Central memory CD8-positive, alpha-beta T cell (primary cell): ENCODE measurements at places on chromosomes 1 and 21.
A peak's percentile ranks its signal among the peaks of the same experiment; 100 is the strongest.

GRCh38 chr21:18646116-18646515 lies 242.5 kb upstream of the TMPRSS15 start:
- H3K4me1 ChIP-seq: no peaks in the 10 kb centered on the region
- no peak overlapping the region for H3K4me3 ChIP-seq
- no peak for DNase-seq
- no peaks in the 10 kb centered on the region for H3K36me3 ChIP-seq

DNA sequence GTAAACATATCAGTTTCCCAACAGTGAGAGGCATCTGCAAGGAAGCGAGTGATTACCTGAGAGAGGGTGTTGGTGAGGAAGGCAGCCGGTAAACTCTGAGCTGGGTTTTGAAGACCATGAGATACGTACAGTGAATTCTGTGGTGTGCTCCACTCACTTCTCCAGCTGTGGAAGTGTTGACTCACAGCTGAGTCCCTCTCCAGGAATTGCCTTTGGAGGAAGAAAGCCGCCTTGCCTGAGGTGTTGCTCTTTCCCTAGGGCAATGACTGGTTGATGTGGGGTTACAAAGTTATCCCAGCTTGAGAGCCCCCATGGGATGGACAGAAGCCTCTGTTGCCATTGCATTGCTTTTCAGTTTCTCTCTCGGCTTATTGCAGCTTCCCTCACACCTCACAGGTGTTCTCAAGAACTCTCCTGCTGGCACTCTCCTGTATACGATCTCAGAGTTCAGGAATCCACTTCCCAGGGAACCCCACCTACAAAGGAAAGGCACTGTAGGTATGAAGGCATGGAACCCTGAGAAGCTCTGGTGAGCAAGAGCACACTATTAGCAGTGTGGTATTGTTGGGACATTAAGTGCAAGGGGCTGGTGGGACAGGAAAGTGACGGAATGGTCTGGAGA lies 10.8 kb downstream of the NHLH1 start:
- H3K27ac ChIP-seq: no peak overlapping the region
- no peak for DNase-seq
- H3K36me3 ChIP-seq: peaks cover 4% of the 10 kb centered on the region
- H3K27me3 ChIP-seq: no peaks in the 10 kb centered on the region

DNA sequence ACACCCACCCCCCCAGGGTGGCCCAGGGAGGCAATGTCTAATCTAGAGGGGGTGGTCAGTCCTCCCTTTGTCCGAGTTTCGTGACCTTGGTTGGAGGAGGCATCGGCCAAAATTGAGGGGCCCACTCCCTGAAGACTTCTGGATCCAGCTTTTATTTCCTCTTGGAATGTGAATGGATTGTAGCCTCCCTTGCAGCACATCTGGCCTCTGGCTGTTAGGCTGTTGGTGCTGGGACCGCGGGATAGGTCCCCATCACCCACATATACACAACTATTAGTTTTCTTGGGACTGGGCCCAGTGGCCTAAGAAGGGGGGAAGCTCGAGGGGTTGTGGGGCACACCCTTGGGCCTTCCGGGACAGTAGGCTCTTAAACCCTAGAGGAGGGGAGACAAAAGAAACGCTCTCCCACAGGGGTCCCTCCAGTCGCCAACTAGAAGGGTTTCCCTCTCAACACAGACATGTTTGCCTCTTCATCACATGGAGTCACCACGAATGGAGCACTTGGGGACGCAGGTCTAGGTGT lies 2.5 kb downstream of the LHX4 start:
- H3K4me3 ChIP-seq: no peak overlapping the region
- H3K27me3 ChIP-seq: peaks cover 77% of the 10 kb centered on the region
- H3K36me3 ChIP-seq: peaks cover 4% of the 10 kb centered on the region
- H3K27ac ChIP-seq: no peak overlapping the region
- DNase-seq: no peak

DNA sequence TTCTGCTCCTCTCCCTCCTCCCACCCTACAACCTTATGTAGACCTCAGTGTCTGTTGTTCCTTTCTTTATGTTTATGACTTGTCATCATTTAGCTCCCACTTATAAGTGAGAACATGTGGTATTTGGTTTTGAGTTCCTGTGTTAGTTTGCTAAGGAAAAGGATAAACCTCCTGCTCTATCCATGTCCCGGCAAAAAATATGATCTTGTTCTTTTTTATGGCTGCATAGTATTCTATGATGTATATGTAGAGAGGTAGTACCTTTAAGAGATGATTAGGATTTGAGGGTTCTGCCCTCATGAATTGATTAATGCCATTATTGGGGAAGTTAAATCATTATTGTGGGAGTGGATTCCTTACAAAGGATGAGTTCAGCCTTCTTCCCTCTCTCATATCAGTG lies 41.8 kb downstream of the LRIF1 start:
- peaks cover 3% of the 10 kb centered on the region for H3K4me1 ChIP-seq
- peaks cover 4% of the 10 kb centered on the region for H3K36me3 ChIP-seq
- no peak overlapping the region for H3K27ac ChIP-seq
- H3K27me3 ChIP-seq: no peaks in the 10 kb centered on the region
- H3K4me3 ChIP-seq: no peak overlapping the region

- no peak overlapping the region for H3K4me3 ChIP-seq
- DNase-seq: no peak
- peaks cover 11% of the 10 kb centered on the region for H3K27me3 ChIP-seq
- no peak overlapping the region for H3K27ac ChIP-seq
Observed at GRCh38 chr1:64515427-64515826, 45.5 kb downstream of the CACHD1 start.

DNA sequence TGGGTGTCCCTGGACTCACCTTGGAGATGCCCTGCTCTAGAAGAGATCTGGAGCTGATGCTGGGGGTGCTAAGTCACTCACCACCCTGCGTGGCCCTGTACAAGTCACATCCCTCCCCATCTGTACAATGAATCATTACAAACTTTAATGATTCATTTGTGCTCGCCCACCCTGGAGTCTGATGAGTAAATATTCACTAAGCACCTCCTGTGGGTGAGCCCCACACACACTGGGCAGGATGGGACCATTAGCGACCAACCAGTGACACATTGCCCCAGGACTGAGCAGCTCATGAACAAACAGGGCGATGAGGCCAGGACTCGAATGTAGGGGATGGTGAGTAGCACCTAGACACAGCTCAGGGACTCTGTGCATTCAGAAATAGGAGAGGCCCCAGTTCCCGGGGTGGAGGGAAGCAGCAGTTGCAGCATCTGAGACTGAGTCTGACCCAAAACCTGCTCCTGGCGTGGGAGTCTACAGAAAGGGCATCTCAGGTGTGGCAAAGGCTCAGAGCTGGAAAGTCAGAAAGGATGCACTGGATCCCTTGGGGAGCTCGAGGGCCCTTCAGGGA lies 18.1 kb upstream of the PDZK1IP1 start:
- H3K36me3 ChIP-seq: no peaks in the 10 kb centered on the region
- peaks cover 56% of the 10 kb centered on the region for H3K27me3 ChIP-seq
- H3K4me1 ChIP-seq: no peaks in the 10 kb centered on the region
- H3K4me3 ChIP-seq: no peak overlapping the region

DNA sequence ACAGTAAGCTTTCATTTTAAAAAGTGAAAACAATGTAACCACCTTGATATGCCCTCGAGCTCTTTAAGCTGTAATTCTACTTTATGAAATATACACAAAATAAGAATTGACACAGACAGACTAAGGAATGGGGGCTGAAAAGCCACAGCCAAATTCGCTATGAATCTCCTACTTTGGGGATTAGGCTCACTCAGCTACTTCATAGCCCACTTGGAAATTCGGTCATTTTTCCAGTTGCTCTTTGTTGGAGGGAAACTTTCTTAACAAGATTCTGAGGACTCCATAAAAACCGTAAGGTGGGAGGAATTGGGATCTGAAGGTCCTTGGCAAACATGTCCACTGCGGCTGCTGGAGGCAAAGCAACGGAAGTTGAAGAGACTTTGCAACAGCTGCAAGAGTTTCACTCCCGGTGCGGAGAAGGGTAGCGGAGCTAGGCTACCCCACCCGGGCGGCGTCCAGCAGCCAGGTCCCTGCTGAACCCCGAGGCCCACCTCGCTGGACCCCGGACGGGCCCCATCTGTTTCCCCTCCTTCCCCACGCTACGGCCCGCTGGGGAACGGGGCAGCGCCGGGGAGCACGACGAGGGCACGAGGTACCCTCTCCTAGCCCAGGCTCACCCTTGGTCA lies 634 bp downstream of the MYCBP start:
- H3K27me3 ChIP-seq: no peaks in the 10 kb centered on the region
- H3K27ac ChIP-seq: peak overlapping the region; percentile 82
- peak overlapping the region; percentile 83 for H3K4me3 ChIP-seq
- H3K36me3 ChIP-seq: peaks cover 13% of the 10 kb centered on the region

DNA sequence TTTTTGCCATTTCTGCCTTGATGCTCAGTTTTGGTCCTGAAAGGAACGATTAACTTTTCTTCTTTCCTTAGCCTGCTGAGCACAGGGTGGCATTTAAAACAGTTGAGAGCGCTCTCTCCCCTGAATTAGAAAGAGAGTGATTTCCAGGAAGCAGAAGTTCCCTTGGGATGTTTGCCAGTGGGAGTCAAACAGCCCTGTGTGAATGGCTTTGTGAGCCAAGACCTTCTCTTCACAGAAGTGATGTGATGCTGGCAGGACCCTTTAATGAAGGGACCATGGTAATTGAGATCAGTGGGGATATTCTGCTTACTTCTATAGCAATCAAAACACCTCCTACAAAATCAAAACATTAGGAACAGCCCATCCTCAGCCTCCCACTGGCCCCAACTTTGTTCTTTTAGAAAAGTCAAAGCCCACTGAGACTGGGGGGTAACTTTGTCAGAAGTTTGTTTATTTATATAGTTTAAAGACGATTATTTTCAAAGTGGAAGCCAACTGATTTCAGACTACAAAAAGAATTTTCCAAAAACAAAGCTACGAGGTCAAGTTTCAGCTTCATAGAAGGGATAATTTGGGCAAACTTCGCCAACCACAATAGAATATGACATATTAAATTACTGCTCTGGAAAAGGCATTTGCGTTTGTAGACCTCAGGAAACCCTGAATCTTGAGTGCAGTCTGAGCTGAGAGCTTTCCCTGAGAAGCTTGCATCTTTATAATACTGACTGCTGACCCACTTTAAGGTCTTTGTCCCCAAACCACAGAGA lies 122.7 kb downstream of the GABPA start:
- DNase-seq: no peak
- H3K27ac ChIP-seq: no peak overlapping the region
- no peaks in the 10 kb centered on the region for H3K4me1 ChIP-seq
- H3K4me3 ChIP-seq: no peak overlapping the region
- no peaks in the 10 kb centered on the region for H3K36me3 ChIP-seq

GRCh38 chr1:228074954-228075730 lies 7.4 kb upstream of the ARF1 start:
- H3K4me3 ChIP-seq: no peak overlapping the region
- no peak for DNase-seq
- H3K27ac ChIP-seq: no peak overlapping the region
- peaks cover 1% of the 10 kb centered on the region for H3K36me3 ChIP-seq

GRCh38 chr1:36991551-36991950 lies 42.8 kb downstream of the GRIK3 start:
- peaks cover 80% of the 10 kb centered on the region for H3K27me3 ChIP-seq
- H3K4me3 ChIP-seq: no peak overlapping the region
- H3K36me3 ChIP-seq: no peaks in the 10 kb centered on the region
- no peak overlapping the region for H3K27ac ChIP-seq
